H1 (cell line): ENCODE measurements at places on chromosomes 11 and 22.

- no peak for DNase-seq
Observed at GRCh38 chr22:38657045-38657909, 839 bp downstream of the CBY1 start.

- no peak for DNase-seq
Observed at GRCh38 chr22:49791682-49792081, 36.0 kb downstream of the BRD1 start.

GRCh38 chr22:45441138-45441537 lies 27.6 kb downstream of the RIBC2 start:
- DNase-seq = no peak

DNA sequence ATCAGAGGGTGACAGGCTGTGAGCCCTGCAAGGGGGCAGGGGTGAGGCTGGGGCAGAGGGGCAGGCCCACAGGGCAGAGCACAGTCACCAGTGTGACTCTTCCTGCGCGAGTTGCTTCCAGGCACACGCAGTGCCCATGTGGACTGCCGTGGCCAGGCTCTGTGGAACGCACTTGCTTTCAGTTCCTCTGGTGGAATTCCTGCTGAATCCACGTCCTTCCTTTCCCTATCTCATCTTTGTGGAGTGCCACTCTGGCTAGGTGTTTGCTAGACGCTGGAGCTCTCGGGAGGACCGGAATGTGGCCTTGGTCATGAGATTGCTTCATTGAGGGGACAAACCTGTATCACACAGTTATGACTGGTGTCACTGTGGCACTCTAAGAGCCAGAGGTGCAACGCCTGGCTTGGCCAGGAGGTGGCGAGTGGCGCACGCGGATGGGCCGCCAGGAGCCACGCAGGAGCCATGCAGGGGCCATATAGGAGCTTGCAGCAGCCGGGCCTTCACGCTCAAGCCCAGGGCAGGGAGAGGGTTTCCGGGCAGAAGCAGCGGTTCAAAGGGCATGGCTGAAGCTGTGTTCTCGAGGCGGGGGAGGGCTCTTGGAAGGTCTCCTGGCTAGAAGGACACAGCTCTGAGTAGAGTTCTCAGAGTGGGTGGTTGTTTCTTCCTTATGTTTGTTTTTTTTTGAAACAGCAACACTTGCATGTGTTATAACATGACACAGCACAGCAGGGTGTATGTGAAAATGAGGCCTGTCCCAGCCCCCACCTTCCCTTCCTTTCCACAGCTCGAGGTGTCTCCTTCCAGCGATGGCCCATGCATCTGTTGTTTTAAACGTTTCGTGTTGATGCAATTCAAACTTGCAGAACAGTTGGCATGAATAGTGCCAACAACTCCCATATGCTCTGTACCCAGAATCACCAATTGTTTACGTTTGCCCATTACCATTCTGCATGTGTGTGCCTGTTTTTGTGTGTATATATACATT lies 36.2 kb downstream of the TBC1D22A start:
- peak; percentile 94 for DNase-seq

DNA sequence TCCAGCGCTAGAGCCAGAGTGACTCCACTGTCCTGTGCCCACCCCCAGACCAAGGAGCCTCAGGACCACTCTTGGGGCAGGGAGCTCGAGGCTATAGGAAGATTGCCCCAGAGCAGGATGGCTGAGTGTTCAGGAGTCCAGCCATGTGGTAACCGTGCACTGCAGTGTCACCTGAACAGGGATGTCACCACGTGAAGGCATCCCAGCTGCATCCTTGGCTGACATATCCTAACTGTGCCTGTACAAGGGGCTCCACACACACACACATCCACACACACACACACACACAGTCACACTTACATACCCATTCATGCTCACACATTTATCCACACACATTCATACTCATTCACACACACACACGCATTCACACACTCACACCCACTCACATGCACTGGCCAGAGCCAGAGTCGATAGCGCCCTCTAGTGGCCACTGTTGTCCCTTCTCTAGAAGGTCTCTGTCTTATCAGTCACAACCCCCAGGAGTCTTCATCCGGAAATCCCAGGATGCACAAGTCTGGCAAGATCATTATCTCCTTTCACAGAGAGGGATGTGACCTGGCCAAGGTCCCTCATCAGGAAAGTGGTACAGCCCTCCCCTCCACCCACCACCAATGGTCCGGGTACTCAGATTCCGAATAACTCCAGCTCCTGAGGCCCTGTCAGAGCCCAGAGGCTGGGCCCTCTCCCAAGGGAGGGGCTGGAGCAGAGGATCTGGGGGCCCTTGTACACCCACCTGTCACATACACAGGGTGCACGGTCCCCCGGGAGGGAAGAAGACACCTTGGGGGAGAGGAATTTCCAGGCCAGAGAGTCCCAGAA lies 55.1 kb downstream of the IGLL5 start:
- DNase-seq = peak; percentile 91

DNA sequence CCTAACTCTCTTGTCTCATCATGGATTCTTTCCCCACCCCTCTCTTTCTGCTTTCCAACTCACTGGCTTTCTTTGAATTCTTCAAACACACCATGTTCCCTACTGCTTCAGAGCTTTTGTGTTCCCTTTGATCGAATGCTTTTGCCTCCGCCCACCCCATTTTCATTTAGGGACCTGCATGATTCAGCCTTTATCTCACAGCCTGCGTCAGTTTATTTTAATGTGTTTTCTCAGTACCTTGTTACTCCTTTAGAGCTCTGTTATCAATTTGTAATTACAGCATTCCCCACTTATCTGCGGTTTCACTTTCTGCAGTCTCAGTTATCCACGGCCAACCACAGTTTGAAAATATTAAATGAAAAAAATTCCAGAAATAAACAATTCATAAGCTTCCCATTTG lies 451.3 kb downstream of the METTL15 start:
- DNase-seq = no peak

DNA sequence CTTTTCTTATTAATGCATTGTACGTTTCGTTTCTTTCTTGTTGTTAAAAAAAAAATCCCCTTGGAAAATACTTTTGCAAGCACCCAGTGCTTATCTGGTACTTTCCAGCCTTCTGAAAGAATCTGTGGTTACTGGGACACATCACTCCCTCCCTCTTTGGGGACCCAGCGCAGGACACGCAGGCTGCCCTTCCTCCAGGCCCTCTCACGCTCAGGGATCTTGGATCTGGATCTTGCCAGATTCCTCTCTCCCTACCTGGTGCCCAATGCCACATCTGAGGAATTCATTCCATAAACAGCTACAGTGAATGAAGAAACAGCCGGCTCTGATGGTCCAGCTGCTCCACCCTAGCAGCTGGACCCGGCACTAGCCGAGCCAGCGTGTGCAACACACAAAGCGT lies 55.7 kb downstream of the PHF21B start:
- DNase-seq = no peak

DNA sequence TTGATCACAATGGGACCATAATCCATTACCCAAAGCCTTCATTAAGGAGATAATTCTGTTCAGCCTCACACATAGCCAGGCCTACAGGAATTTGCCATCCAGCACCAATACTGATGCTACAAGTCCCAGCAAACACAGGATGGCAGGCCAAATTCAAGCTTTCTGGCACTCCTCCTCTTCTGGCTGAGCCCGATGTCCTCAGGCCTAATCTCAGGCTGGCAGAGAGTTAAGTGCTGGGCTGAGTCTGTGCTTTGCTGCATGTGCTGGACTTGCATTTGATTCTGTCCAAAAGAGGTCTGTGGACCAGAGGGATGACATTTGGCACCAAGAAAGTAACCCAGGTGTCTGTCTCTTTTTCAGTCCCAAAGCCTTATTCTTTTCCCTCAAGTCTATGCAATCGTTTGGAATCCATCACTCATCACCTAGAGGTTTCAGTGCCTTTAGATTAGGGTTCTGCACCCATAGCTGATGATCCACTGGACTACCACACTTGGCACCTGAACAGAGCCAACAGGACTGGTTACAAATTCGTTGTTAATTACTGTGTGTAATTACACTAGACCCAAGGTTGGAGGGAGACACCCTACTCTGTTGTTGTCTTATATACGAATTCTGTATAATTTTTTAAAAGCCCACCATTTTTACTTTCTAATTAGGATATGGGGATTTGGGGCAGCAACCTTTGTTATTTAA lies 19.4 kb upstream of the LIN7C start:
- no peak for DNase-seq

DNA sequence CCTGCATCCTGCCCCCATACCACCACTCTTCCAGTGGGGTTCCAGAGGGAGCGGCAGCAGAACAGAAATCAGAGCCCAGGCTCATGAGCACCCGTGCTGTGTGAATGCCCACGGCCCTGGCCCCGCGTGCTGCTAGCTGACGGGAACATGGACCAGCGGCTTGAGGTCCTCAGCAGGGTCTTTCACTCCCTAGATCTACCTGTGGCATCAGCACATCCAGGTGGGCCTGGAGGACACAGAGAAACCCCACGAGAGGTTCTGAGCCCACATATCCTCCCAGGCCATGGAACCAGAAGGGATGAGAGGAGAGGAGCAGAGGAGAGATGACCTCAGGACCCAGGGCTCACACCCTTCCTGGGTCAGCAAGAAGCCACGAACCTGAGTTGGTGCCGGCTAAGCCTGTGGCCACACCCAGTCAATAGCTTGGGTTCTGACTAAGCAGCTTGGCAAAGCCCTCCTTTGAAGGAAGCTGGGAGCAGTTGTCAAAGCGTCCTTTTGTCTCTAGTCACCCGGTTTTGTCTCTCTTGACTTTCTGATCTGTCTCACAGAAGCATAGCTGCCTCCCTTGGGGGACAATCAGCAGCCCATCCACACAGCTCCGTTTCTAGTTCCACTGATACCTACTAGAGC lies 89.3 kb upstream of the LMO1 start:
- no peak for DNase-seq

- DNase-seq = no peak
Observed at GRCh38 chr11:16572945-16573344, 165.5 kb upstream of the C11orf58 start.

DNA sequence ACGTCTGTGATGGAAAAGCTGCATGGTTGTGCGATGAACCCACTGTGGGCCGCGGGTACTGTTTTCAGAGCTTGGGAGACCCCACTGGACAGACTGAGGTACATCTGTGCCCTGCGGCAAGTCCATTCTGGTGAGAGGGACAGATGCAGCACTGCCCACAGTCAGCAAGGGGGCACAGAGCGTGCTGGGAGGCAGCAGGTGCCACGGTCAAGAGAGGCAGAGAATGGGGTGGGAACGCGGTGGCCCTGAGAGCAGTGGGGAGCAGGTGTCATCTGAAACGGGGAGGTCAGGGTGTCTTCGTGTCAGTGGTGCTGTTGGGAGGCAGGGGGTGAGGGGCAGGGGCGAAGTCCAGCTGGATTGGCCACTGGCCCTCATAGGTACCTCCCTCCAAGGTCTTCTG lies 32.0 kb downstream of the TBC1D22A start:
- DNase-seq = no peak

DNA sequence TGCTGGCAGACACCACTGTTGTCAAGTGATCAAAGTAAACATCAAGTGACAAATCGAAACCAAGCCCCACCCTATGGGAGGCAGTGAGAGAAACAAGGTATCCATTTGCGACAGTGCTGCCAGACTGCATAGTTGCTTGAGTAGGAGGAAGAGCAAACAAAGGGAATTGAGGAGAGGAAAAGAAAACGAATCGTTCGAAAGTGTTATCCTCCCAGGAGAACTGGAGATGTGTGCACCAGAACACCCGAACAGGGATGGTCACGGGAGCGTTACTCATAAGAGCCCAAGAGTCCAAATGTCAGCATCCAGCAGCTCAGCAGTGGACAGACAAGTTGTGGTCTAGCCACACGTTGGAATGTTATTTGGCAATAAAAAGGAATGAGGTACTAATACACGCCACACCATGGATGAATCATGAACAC lies 58.4 kb upstream of the NUP50 start:
- no peak for DNase-seq

DNA sequence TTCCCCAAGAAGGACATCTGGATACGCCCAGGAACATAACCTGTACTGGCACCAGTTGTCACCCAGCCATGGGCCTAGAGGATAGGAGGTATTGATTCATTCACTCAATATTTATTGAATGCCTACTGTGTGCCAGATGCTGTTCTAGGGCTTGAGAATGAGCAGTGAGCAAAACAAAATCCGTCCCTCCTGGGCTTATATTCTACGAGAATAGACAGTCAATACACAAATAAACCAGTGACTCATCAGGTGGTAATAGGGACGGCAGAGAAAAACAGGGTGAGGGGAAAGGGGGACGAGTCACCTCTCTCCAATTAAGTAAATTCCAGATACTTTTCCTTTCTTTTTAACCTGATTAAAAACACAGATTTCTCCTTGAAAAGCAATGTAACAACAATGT lies 103.5 kb downstream of the MICAL2 start:
- no peak for DNase-seq

- DNase-seq = no peak
Observed at GRCh38 chr11:28727254-28727653, 619.1 kb downstream of the METTL15 start.

DNA sequence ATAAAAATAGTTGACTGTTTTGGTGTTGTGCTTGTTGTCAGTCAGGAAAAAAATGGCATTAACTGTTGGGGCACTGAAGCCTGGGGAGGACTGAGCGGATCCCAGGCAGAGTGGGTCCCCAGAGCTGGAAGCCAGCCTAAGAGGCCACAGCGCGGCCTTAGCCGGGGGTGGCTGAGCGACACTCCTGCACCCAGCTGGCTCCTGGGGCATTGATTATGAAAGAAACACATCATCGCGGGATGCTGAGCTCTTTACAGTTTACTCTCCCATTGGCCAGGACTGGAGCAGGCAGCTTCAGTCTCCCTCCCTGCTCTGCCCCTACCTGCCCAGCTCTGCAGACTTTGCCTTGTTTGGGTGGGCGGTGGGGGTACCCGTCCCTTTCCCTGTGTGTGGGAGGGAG lies 121.5 kb downstream of the ST3GAL4 start:
- DNase-seq = no peak

DNA sequence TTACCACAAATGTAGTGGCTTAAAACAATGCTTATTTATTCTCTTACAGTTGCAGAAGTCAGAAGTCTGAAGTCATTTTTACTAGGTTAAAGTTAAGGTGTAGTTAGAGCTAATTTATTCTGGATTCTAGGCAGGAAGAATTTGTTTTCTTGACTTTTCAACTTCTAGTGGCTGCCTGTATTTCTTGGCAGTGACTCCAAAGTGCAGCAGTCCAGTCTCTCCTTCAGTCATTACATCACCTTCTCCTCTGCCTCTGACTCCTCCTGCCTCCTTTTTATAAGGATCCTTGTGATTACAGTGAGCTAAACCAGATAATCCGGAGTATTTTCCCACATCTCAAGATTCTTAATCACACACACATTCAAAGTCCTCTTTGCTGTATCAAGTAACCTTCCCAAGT lies 581.4 kb downstream of the KCNA4 start:
- DNase-seq = no peak

DNA sequence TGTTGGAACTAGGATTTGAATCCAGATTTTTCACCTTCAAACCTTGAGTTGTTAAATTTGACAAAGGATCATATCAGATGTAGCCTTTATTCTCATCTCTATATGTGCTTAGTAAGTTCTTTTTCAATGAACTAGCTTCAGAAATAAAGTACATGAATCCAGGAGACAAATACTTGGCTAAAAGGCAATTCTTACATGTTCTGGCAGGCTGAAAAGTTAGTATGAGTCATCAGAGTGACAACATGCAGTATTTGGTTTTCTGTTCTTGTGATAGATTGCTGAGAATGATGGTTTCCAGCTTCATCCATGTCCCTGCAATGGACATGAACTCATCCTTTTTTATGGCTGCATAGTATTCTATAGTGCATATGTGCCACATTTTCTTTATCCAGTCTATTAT lies 40.4 kb downstream of the BBOX1 start:
- no peak for DNase-seq

- DNase-seq = no peak
Observed at GRCh38 chr11:47147250-47147649, 29.4 kb downstream of the ARFGAP2 start.
